Stimulated activated CD4-positive, alpha-beta T cell treated with anti-CD3 and anti-CD28 coated beads, Interleukin-2, amount 100 ng/mL, for 48 hours (primary cell): ENCODE measurements at places on chromosomes 2 and 18.

DNA sequence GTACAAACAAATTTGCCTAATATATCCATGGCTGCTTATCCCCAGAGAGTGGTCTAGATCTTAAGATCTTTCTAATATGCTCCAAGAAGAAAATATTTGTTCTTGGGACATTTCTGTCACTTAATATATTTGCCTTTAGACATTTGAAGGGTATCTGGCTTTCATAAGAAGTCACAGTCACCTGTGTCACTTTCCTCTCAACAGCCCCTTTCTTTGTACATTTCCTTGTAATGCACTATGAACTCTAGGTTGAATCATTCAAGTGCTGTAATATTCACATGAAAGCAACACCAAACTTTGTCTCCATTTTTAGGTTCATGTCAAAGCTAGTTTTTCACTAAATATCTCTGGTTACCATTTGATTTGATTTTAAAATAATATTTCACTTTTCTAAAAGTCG is 41.4 kb upstream of the NABP1 start:
- no peak for DNase-seq

DNA sequence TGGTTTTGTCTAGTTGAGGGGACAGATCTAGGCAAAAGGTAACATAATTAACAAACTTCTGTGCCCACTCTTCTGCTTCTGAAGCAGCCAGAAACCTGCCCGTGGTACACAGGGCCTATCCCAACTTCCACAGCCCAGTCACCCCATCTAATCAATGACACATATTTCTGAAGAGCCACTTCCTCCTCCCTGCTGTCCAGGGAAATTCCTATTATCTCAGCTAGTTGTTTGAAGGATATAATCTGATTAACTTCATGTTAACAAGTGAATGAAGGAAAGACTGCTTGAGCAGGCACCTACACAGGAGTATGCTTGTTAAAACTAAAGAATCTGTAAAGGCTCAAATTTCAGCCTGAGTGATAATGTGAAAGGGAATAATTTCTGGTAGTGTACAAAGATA is 61.4 kb downstream of the CCDC148 start:
- no peak for DNase-seq

DNA sequence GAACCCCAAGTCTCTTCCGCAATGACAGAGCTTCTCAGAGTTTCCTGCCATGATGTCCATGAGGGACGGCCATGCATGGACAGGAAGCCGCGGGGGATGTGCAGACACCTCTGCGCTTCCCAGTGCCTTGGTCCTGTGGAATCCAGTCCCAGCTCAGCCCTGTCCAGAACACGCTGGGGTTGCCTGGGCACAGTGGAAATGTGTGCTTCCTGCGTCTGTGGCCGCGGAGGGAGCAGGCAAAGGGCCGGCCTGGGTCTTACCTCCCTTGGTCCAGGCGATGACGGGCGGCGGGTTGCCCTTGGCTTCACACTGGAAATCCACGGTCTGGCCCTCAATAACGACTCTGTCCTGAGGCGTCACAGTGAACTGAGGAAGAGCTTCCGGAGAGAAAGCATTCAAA is 79.6 kb downstream of the PXDN start:
- no peak for DNase-seq

GRCh38 chr2:151770995-151771394 is 36.7 kb upstream of the NEB start:
- no peak for DNase-seq

DNA sequence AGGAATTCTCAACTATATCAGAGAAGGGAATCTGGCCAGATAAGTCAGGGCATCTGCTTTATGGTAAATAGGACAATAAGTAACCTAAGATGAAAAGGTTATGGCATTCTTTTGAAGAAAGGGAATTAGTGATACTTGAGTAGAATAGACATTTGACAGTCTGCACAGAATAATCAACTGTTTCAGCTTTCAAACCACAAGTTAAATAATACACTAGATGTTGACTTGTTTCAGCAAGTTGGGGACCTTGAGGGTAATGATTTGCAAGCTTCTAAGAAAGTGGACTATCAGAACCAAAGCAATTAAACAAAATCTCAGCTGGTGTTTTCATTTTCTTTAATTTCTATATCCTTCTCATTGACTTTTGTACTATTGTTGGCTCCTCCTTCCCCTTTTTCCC is 54.5 kb downstream of the SLC39A10 start:
- no peak for DNase-seq
